ENCODE measurements at places on chromosomes 7 and 10.

GRCh38 chr10:92242910-92243671 lies 47.8 kb downstream of the CPEB3 start:
- peak; percentile 74 for DNase-seq

- DNase-seq: no peak
Measured at GRCh38 chr7:117347480-117347879, 24.6 kb upstream of the WNT2 start.

- no peak for DNase-seq
Measured at GRCh38 chr7:66766041-66766440, 25.5 kb downstream of the RABGEF1 start.

GRCh38 chr10:85315657-85316056 lies 987.3 kb downstream of the CCSER2 start:
- no peak for DNase-seq

DNA sequence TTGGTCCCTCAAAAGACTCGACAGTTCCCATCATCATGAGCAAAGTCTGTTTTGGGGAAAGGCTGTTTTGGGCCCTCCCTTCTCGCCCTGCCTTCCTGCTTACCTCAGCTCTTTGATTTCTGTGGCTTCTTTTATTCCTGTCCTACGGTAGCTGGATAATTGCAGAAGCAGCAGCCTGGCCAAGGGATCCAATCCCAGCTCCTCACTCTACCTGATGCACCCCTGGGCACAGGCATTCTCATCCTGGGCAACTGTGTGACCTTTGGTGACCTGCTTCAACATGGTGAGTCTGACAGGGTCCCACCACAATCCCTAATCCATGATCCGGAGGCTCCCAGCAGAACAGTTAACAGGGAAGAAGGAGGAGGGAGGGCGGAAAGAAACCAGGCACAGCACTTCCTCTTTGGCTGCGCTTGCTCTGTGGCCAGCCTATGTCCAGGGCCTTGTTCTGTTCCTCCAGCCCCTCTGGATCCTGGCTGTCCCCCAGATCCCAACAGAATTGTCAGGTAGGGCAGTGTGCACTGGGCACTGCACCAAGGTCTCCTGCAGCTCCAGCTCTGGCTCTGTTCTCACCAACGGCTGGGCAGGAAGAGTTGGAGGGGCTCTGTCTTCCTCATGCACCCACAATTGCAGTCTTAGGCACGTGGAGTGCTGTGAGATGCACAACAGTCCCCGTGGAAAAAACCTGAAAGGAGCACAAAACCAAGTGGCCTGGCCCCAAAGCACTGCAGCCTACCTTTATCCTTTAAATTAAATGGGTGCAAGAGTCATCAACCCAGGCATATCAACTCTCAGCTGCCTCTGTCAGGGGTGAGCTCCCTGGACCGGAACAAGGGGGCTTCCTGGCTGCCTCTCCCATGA lies 144.4 kb downstream of the PTPN20 start:
- no peak for DNase-seq

DNA sequence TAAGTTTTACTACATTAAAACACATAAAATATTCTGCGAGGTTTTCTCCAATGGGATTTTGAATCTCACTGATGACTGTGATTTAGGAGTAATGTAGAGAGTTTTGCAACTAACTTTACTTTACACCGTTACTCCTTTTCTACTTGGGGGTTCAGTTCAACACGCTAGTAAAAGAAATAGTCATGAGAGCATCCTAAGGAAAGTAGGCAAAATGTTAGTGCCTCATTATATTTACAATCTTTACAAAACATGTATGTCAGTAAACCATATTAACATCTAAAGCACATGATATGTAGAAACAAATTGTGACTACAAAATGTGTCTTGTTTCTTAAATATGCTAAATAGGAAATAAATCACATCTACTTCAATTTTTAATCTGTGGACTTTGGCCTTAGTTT lies 6.0 kb downstream of the MEOX2 start:
- no peak for DNase-seq

DNA sequence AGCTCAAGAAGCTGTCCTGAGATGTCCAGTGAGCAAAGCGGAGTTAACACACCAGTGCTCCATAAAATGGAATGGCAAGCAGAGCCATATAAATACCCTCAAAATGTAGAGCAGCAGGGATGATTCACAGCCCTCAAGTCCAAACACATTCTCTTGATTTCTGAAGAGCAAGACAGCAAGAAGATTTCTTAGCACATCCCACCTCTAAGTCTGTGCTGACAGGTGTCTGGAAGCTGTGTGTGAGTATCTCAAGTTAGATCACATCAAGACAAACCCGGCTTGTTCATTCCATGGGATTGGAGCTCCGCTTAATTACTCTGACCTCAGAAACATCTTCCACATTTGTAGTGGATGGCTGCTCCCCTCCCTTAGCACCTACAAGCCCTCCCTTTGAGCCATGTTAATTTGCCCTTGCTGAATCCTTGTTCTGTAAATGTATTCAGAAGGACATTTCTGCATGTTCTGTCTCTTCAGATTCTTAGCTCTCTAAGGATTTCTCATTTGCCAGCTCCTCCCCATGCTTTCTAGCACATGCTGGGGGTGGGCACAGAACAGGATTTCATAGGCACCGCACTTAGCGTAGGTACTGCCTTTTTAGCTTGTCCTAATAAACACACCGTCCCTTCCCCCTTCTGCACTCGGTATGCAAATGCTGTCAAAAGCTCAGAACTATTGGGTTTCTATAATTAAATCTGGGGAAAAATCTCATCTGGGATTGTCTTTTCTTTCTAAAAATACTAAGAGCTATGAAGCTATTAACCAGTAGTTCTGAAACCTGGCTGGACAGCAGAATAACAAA lies 112.7 kb downstream of the CPXM2 start:
- no peak for DNase-seq

Data from activated effector memory CD4-positive, alpha-beta T cell treated with anti-CD3 and anti-CD28 coated beads, Interleukin-2, amount 50 U/mL, for 16 hours (primary cell).